ENCODE measurements at places on chromosomes 16 and 17.

DNA sequence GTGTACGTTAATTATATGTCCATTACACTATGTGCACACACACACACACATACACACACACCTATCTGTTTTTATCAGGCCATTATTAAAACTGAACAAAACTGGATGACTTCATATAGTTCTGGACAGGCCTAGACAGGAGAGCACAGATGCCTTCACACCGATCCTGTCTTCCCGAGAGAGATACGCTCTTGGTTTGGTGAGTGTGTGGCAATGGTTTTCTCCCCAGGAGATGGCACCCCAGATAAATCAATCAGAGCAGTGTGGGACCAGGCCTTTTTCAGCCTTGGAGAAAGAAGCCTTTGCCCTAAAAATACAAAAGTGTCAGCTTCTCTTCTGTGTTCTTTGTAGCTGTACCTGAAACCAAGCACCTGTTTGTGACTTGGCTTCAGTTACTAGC, 83.7 kb downstream of the CPPED1 start:
- DNase-seq: no peak

DNA sequence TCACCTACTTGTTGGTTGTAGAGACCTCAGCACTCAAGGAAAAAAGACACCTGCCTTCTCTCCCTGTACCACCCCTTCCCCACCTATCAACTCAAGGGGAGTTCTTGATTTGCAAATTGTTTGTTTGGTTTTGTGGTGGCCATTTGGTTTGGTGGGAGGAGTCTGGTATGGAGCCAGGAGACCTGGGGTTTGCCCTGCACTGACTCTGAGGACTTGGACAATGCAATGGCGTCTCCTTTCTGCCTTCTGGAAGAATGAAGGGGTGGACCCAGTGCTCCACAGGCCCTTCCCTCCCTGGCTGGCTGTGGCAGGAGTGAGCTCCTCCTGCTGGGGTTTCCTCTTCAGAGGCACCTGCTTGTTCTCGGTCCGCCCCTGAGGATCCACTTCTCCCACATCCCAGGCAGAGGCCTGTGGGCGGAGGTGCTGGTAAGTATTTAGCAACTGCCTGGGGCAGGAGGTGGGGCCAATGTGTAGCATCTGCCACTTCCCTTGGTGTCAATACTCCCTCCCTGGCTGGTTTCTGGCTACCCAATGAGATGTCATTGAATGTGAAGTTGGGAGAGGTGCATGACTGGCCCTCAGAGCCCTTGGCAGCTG, 164.5 kb downstream of the NTN1 start:
- DNase-seq: no peak

DNA sequence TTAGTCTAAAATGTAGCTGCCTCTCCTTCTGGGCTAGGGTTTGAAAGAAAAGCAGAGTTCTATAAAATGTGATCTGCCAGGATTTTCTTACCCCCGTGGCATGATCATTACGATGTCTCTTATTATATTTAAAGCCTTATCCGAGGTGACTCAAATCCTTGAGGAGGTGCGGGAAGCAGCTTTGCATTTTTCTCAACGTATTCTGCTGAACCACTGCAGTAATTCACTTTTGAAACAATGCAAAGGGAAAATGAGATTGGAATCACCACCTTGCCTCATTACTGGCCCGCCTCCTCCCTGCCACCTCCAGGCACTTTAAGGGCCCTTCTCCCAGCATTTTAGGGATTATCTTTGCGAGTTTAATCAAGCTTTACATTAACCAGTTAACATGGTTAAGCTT, 9.7 kb upstream of the NOG start:
- no peak for DNase-seq

- no peak for DNase-seq
Observed at GRCh38 chr17:78668847-78669246, 91.7 kb upstream of the DNAH17 start.

Measured in GM12865 (cell line).